Activated CD4-positive, alpha-beta T cell treated with anti-CD3 and anti-CD28 coated beads, Interleukin-10, Interleukin-2, amounts not matched to agents 100 ng/mL and 50 ng/mL, durations not matched to agents 16 hours and 8 hours (primary cell): ENCODE measurements at places on chromosomes 5 and 9.

DNA sequence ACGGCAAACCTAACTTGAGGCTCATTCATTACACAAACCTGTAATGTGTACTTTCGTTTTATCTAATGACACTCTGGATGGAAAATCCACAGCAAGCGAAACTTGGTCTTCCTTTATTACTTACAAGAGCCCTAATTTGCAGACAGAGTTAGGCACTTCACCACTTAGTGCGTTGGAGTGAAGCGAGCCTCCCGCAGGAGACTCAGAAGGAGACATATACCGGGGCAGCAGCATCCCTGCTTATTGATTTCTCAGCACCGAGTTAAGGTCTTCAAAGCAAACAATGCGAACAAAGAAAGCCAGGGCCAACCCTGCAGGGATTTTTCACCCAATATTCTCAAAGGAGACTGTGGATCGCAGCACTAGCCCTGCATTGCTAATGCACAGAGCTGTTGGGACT lies 28.6 kb downstream of the LSM11 start:
- peak; percentile 55 for DNase-seq

DNA sequence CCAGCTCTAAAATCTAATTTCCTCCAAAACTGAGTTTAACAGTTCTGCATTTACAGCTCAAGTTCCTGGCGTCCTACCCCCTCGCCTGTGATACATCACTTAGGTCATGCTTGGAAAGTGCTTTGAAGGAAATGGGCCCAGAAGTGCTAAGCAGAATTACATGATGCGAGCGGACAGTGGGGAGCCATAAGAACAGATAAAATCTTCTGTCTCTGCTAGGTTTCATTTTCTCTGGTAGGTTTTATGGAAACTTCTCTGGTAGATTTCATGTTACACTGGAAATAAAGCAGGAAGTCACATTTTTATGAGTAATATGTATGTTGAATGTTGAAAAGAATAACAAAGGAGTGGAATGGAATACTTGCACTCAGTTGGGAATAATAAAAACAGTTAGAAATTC lies 138.3 kb downstream of the ZDHHC21 start:
- DNase-seq, result no peak

DNA sequence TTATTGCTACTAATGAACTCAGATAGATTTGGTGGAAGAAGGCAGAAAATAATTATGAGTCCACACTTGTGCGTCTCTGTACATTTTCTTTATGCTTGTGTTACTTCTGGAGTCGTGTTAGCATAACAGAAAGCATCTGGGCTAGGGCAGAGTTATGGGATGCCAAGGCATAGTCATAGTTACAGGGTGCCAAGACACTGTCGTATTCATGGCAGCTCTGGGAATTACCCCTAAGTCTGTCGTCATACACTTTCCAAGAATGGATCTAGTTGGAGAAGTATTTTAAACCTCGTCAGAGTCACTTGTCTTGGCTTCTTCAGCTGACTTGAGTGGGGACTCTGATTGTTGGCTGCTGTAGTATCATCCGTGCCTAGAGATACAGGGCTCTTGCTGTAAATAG lies 27.7 kb downstream of the CAMK4 start:
- no peak for DNase-seq

GRCh38 chr9:100352201-100352726 lies 478 bp downstream of the TEX10 start:
- DNase-seq, result peak; percentile 38

GRCh38 chr5:65796269-65796668 lies 74.3 kb downstream of the NLN start:
- no peak for DNase-seq

- no peak for DNase-seq
Measured at GRCh38 chr9:87612536-87612935, 113.4 kb upstream of the CTSL start.

- no peak for DNase-seq
Measured at GRCh38 chr5:119808474-119808873, 179.1 kb downstream of the FAM170A start.

- no peak for DNase-seq
Measured at GRCh38 chr5:150218693-150219035, 28.8 kb downstream of the SLC6A7 start.

DNA sequence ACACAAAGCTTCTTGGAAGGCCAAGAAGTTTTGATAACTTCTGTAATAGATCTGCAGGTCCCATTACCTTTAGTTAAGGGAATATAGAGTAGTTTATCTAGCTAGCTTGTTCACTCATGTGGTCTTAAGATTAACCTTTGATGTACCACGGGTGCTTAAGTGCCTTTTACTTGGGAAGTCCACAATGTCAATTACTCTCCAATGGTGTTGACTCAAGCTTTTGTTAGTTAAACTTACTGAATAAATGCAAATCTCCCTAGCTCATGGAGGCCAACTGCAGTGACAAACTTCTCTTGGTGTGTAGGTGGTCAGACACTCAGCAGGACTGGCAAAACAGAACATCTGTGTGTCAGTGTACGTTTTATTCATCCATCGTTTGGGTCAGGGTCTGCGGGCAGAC lies 501.5 kb downstream of the ELAVL2 start:
- DNase-seq, result no peak

- no peak for DNase-seq
Measured at GRCh38 chr5:61595426-61595825, 263.4 kb downstream of the ZSWIM6 start.

DNA sequence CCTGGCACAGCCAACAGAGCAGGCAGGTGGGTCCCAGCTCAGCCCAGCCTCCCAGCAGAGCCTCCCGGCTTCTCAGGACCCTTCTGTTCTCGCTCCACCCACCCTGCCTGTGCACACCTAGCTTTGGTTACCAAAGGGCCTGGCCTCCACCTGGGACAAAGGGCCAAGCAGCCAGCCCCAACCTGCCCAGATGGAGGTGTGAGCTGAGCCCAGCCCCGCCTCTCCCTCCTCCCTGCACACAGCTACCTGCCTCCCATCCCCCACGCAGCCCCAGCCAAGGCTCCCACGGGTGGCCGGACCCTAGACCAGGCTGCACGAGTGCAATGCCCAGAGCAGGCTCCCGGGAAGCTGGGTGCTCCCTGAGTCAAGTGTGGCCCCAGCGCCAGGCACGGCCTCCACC lies 5.6 kb downstream of the TPRN start:
- DNase-seq, result no peak

GRCh38 chr5:15500325-15501001 lies 483 bp downstream of the FBXL7 start:
- DNase-seq, result no peak

- no peak for DNase-seq
Measured at GRCh38 chr9:117860849-117861248, 156.6 kb downstream of the TLR4 start.

DNA sequence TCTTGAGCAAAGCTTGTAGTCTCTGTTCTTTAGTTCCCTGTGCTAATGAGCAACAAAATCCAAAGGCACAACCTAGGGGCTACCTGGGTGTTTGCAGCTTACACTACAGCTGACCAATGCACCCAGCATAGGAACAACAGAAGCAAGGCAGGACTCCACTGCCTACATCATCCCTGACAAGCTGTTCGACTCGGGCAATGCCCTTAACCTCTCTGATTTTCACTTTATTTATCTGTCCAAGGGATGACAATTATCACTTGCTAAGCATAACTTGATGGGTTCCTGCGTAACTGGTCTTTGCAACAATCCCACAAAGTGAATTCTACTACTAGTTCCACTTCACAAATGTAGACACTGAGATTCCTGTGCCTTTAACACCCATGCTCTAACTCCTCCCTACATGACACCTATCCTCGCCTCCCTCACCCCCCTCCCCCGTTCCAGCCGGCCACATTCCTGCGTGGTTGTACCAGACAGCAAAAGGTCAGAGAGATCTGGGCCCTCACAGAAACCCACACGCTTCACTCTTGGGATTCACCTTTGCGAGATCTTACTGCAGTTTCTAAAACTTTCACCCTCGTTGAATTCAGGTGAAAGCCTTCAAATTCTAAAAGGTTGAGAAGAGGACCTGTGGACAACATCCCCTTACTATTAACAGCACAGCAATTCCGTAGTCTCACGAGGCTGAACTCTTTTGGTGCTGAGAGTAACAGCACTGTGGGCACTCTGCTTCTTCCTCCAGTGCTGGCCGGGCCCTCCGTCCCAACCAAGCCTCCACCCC lies 995 bp downstream of the IPPK start:
- peak; percentile 53 for DNase-seq
